ENCODE measurements at places on chromosomes 6 and 20. TPM values are rescaled to one million over a fixed set of nuclear protein-coding genes. Genes with fewer than 3 reads are reported as not detected.

DNA sequence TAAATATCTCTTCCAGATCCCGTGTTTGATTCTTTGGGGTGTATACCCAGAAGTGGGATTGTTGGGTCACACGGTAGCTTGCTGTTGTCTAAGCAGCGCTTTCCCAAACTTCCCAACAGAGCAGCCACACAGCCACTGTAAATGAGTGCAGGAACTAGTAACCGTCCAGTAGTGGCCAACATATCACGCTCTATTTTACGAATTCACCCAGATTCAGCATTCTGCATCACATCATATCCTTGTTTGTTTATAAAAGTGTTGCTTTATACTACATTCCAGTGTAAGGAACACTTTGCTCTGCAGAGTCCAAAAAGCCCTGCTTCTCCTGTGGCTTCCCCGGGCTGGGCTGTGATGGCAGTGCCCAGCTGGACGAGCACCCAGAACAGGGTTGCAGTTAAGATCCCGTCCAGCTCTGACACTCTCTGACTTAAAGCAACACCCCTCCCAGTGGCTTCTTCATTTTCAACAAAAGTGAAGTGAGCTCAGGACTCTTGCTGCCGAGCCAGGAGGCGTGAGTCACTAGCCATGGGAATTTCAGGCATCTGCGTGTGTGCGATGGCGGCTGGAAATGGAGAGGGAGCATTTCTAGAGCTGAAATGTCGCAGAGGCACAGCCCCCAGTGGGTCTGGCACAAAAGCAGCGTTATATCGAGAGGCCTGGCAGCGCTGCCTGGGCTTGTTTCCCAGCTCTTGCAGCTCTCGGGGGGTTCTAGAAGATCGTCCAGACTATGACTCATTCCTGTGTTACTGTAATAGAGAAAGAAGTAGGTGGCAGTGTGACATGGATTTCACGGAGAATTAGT lies 216.3 kb upstream of the ECI2 start:
- DNase-seq: peak; percentile 85

DNA sequence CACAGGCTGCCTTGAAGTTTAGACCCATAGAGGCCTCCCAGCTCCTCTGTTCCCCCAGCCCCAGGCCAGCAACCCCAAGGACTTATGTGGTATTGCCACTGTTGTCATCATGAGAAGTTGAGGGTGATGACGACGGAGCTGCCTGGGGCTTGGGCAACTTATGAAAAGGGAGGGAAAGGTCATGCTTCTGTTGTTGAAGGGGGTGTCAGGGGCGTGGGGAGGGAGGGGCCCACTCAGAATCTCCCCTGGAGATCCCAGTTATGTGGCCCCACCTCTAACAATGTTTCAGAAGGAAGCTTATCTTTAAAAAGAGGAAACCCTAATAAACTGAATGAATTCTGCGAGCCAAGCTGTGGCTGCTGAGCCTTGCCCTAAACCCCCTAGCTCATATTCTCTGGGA lies 4.2 kb downstream of the ADTRP start:
- no peak for DNase-seq

DNA sequence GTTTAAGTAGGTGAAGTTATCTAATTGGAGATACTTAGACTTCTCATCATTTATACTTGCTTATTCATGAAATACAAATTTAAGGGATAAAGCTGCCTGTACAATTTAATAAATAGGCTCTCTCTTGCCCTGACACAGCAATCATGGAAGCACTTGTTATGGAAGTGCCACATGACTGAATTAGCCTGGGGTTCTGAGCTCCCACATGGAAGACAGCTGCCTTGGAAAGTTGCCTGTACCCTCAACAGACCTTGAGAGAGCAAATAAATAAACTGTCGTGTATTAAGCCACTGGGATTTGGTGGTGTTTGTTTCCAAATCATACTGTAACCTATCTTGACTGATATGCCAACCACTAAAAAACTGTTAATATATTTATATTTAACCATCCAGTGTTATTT lies 87.0 kb upstream of the RSPO3 start:
- no peak for DNase-seq

- no peak for DNase-seq
Measured at GRCh38 chr20:4844751-4845465, 123.2 kb downstream of the PRND start.

DNA sequence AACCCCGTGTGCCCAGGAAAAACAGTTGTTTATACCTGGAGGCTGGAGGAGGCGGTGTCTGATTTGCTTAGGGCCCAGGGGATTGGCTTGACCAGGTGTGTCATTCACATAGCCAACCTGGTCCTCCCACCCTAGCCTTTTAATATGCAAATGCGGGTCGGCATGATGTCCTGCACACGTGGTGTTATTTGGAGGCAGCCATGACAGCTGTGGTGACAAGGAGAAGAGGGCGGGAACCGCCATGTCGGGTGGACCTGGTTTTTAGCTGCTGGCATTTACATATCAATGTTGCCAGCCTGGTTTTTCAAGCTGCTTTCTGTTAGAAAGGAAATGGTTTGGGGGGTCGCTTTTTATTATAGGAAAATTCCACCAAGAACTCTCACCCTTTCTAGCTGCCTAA lies 291.4 kb upstream of the QKI start:
- DNase-seq: no peak

DNA sequence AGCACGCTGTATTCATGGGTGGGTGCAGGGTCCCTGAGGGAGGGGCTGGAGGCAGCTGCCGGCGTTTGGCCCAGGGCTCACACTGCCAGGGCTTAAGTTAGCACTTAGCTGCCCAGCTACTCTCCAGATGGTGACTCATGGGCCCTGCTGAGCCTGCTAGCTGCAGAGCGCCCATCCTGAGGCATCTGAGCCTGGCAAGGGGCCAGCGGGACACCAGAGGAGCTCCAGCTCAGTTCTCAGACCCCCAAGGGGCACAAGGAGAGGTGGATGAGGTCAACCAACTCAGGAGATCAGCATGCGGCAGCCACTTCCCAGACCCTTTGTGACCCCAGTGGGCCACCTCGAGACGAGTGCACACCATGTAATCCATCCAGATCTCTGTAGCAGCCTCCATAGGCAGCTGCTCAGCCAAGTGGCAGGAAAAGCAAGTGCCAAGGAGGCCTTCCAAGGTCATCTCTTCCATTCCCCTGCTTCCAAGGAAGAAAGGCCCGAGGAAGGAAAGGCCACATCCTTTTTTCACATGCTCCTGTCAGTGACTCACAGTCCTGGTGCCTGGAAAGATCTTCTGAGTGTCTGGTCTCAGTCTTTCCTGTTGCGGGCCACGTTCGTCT lies 35.3 kb downstream of the FOXP4 start:
- peak; percentile 72 for DNase-seq

DNA sequence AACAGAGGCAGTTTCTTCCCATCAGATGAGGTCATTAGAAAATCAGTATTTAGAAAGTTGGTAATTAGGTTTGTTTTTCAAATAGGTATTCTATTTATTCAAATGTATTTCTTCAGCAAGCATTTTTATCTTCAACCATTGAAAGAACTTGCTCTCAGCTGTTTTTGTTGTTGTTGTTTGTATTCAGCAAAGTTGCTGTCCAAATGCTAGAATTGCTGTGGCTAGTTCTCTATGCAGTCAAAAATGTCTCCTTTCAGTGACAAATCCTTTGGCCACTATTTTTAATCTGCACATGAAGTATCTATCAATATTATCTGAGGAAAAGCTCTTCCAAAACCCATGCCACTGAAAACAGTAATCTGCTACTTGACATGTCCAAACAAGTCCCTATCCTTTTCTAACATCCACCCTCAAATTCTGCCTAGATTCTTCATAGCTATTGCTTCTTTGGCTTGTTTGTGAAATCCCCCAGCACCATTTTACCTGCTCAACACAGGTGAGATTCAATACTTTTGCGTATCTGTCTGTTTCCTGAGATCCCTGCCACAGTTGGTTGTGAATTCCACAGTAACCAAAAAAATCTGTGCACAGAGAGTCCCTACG lies 1005.4 kb downstream of the GRIK2 start:
- peak; percentile 75 for DNase-seq

The INSM1 gene
- total RNA-seq: not detected

GRCh38 chr20:23152902-23153301 lies 66.8 kb upstream of the CD93 start:
- no peak for DNase-seq
